Stimulated activated CD8-positive, alpha-beta memory T cell treated with anti-CD3 and anti-CD28 coated beads, Interleukin-15, amount 100 ng/mL, for 24 hours (primary cell): ENCODE measurements at places on chromosomes 3 and 15.
A peak's percentile ranks its signal among the peaks of the same experiment; 100 is the strongest.

GRCh38 chr15:67024314-67024997 is 40.9 kb upstream of the SMAD3 start:
- no peak for DNase-seq

GRCh38 chr15:51089699-51090453 is 4.8 kb downstream of the TNFAIP8L3 start:
- no peak for DNase-seq

- DNase-seq: no peak
Measured at GRCh38 chr3:13451301-13451673, 28.8 kb upstream of the HDAC11 start.

DNA sequence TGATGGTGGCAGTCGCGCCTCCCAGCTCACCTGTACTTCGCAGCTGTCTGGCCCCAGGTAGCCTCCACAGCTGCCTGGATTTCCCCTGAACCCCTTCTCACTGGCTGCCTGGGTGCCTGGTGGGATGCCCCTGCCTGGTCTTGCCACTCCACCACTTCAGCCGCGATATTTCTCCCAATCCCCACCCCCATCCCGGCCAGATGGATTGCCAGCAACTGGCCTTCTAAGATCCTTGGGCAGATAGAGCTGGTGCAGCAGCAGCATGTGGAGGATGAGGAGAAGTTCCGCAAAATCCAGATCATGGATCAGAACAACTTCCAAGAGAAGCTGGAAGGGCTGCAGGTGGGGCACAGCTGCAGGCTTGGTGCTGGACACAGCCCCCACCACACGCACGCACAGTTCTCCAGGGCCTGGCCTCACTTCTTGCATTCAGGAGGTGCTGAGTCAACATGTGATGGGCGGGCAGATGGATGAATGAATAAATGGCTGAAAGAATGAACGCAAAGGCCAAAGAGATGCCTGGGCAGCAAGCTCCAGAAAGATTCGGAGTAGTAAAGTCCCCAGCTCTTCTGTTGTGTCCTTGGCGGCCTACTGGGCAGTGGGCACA is 35.7 kb downstream of the DNAH1 start:
- no peak for DNase-seq

DNA sequence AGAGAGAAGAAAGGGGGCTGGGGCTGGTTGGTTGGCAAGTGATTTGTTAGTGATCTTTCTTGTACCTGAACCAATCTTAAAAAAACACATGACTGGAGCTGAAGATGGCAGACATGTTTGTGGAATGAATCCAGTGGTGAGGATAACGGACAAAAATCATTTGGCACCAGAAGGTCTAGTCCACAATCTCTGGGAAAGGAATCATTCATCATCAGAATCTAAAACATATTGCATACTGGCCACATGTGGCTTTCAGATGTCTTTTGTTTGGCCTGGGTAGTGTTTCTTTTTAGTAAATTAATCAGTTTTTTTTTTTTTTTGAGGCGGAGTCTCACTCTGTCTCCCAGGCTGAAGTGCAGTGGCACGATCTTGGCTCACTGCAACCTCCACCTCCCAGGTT is 5.0 kb downstream of the NEK11 start:
- no peak for DNase-seq

- DNase-seq: no peak
Measured at GRCh38 chr15:37758412-37758811, 176.0 kb upstream of the TMCO5A start.

GRCh38 chr3:56135941-56136340 is 332.3 kb downstream of the ERC2 start:
- no peak for DNase-seq

GRCh38 chr15:56383010-56383409 is 17.8 kb downstream of the TEX9 start:
- DNase-seq: no peak

- no peak for DNase-seq
Measured at GRCh38 chr15:71316911-71317310, 201.6 kb downstream of the THSD4 start.

GRCh38 chr15:90221246-90221900 is 12.4 kb downstream of the CIB1 start:
- DNase-seq: no peak

DNA sequence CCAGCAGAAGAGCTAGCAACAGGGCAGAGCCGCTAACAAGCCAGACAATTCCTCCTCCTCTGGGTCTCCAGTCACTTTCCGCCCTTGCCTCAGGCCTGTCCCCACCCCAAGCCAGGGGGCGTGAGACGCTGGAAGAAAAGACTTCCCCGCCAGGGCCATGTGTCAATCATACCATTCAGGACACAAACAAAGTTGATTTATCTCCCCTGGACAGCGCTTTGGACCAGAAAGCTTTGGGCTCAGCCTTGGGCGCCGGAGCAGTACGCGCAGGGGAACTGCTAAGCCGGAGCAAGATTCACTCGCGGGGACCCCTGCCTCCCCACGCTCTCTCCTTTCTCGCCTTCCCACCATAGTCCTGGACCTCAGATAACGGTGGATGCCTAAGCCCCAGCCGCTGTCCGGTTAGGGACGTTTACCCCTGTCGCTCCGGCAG is 479 bp downstream of the LRRC2 start:
- DNase-seq: no peak

GRCh38 chr3:10333349-10333650 is 12.4 kb upstream of the SEC13 start:
- no peak for DNase-seq

GRCh38 chr3:59731943-59732342 is 682.1 kb upstream of the CFAP20DC start:
- DNase-seq: no peak

DNA sequence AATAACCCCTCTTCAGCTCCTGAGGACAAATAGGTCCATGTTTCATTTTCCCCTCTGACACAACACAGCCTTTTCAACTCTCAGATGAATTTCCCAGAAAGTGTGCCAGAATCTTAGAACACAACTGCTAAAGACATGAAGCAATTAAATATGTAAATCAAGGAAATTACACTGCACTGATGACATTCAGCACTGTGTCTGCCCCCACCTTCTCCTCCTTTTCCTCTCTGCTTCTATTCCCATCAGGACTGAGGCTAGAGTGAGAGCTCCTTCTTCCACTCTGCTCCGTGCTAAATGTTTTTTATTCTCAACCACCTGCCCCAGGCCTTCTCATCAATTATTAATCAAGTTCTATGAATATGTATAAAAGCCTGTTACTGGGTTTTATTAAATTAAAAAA is 596.1 kb downstream of the TUSC7 start:
- DNase-seq: no peak

DNA sequence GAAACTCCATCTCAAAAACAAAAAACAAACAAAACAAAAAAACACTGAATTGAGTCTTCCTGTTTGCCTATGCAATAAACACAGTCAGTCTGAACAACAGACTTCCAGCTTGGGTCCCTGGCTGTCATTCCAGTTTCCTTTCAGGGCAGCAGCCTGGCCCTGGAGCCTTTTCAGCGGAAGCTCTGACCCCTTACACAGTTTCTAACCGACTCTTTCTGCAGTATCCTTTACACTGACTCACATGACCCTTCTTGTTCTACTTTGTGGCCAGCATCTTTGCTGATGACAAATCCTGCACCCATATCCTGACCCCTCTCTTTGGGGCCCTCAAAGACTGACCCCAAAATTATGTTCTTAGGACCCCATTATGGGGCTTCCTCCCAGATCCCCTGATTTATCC is 38.3 kb upstream of the INO80 start:
- no peak for DNase-seq

GRCh38 chr3:146166826-146167225 is 5.8 kb upstream of the PLOD2 start:
- no peak for DNase-seq

- DNase-seq: no peak
Measured at GRCh38 chr15:47570881-47571640, 146.2 kb upstream of the SEMA6D start.

DNA sequence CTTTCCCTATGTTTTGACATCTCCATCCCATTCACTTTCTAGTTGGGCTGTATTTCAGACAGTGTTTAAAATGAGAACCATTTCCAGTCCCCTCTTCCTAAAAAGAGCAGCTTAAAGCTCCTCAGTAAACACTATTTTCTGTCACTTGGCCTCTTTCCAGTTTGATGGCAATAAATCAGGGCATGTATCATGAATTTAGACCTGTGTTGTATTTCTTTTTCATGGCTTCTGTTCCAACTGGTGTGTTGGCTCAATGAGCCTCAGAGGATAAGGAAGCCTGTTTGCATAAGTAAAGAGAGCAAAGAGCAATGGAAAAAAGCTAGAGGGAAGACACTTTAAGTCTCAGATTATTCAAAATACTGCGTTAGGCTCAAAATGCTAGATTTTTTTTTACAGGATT is 7.2 kb downstream of the CCDC80 start:
- no peak for DNase-seq

GRCh38 chr3:141058996-141059395 is 7.8 kb downstream of the SPSB4 start:
- DNase-seq: no peak

DNA sequence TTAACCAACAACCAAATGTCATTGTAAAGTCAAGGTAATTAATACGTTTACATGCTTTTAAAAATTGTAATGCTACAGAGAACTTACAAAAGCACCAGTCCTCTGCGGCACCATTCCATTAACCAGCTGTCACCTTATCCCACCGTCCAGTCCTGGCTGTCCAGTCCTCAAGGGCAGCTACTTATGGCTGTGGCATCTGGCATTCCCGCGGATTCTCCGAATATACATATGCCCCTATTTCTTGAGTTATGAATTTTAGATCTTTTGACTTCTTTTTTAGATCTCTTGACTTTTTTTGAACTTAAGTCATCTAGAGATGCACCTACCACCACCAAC is 382 bp upstream of the POMGNT2 start:
- no peak for DNase-seq

GRCh38 chr3:105860641-105861040 is 8.2 kb downstream of the CBLB start:
- no peak for DNase-seq

- DNase-seq: peak; percentile 20
Measured at GRCh38 chr15:65101411-65101890, 13.5 kb downstream of the UBAP1L start.
